ENCODE measurements at places on chromosomes 7 and 10.
A peak's percentile ranks its signal among the peaks of the same experiment; 100 is the strongest.

- H3K27ac ChIP-seq: peak overlapping the region; percentile 77
- no peaks in the 10 kb centered on the region for H3K27me3 ChIP-seq
- peak overlapping the region; percentile 90 for H3K4me3 ChIP-seq
- H3K36me3 ChIP-seq: peaks cover 3% of the 10 kb centered on the region
- DNase-seq: peak; percentile 66
- H3K4me1 ChIP-seq: peaks cover 15% of the 10 kb centered on the region
Observed at GRCh38 chr7:4725014-4725849, 43.1 kb downstream of the FOXK1 start.

GRCh38 chr10:102804382-102805055, 32.7 kb downstream of the CYP17A1 start:
- no peak overlapping the region for H3K4me3 ChIP-seq
- no peaks in the 10 kb centered on the region for H3K27me3 ChIP-seq

DNA sequence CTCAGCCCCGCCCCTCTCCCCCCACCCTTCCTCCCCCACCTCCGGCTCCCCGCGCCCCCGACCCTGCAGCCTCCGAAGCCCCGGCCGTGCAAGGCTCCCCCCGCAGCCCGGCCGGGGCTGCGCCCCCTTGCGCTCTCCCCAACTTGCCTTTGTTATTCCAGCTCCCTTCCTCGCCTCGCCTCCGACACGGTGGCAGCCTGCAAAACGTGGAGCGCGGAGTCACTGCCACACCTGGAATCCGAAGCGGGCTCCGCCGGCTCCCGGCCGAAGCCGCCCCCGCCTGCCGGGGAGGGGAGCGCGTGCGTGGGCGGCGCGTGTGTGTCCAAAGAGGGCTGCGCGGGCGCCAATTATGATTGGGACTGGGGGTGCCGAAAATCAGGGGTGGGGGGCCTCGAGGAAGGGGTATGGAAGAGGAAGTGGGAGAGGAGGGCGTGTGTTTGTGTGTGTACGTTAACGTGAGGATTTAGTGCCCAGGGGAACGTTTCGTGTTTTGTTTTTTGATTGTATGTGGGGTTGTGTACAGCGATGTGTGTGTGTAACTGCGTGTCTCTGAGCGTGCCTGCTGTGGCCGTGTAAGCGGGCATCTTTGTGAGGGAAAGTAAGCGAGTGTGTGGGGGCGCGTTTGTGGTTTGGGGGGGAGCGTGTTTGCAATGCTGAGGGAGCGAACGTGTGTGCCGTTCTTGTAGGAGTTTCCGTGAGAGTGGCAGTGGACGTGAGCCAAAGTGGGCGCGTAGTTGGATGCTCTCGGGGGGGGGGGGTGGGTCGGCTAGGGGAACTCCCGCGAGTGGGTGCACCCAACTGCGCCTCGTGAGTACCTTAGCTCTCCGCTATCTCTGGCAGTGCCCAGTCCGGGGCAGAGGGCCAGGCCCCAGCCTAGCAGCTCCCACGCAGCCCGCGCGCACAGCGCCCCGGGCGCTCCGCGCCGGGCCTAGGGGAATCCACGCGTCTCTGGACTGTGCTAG, 1.2 kb upstream of the ZMIZ1 start:
- no peaks in the 10 kb centered on the region for H3K36me3 ChIP-seq
- H3K4me1 ChIP-seq: peaks cover 42% of the 10 kb centered on the region
- peak; percentile 80 for DNase-seq

- peaks cover 5% of the 10 kb centered on the region for H3K36me3 ChIP-seq
- peak overlapping the region; percentile 84 for H3K4me3 ChIP-seq
- peaks cover 15% of the 10 kb centered on the region for H3K4me1 ChIP-seq
Observed at GRCh38 chr10:100998991-100999741, 442 bp upstream of the LZTS2 start.

GRCh38 chr7:94354953-94355352, 39.7 kb upstream of the COL1A2 start:
- no peaks in the 10 kb centered on the region for H3K4me1 ChIP-seq
- H3K27me3 ChIP-seq: no peaks in the 10 kb centered on the region
- no peak overlapping the region for H3K4me3 ChIP-seq
- no peak overlapping the region for H3K27ac ChIP-seq
- no peaks in the 10 kb centered on the region for H3K36me3 ChIP-seq
- no peak for DNase-seq

GRCh38 chr7:47375121-47375938, 206.6 kb downstream of the TNS3 start:
- no peaks in the 10 kb centered on the region for H3K27me3 ChIP-seq
- no peaks in the 10 kb centered on the region for H3K36me3 ChIP-seq
- DNase-seq: no peak

DNA sequence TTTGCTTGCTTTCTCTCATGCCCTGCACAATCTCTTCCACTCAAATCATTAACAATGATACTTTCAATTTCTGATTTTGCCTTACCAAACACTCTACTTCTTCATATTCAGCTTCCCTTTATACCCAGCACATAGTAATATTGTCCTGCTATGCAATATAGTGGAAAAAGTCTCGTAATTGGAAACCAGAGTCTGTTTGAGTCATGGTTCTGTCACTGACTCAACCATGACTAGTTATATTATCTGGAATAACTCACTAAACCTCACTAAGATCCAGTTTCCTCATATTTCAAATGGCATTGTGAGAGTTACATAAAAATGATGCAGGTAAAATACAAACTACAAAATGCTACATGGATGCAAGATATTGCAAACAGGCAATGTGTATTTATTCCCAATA, 98.5 kb upstream of the LRRTM3 start:
- H3K4me1 ChIP-seq: no peaks in the 10 kb centered on the region
- H3K27me3 ChIP-seq: no peaks in the 10 kb centered on the region
- H3K36me3 ChIP-seq: no peaks in the 10 kb centered on the region
- H3K27ac ChIP-seq: no peak overlapping the region
- no peak for DNase-seq

DNA sequence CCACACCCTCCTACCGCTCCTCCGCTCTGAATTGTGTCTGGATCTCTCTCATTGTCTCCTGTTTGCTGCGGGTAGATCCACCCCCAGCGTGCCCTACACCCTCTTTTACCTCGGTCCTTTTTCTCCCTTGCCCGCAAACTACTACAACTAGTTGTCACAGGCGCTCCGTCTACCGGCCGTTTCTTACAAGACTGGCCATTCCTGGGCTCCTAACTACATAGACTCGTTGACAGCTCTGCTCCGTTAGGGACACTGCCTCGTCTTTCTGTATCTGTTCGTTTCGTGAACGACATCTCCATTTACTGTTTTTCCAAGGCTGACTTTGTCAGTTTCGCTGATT, 786 bp downstream of the TAF3 start:
- peaks cover 20% of the 10 kb centered on the region for H3K4me1 ChIP-seq
- H3K4me3 ChIP-seq: peak overlapping the region; percentile 93
- peak; percentile 29 for DNase-seq
- peak overlapping the region; percentile 87 for H3K27ac ChIP-seq

DNA sequence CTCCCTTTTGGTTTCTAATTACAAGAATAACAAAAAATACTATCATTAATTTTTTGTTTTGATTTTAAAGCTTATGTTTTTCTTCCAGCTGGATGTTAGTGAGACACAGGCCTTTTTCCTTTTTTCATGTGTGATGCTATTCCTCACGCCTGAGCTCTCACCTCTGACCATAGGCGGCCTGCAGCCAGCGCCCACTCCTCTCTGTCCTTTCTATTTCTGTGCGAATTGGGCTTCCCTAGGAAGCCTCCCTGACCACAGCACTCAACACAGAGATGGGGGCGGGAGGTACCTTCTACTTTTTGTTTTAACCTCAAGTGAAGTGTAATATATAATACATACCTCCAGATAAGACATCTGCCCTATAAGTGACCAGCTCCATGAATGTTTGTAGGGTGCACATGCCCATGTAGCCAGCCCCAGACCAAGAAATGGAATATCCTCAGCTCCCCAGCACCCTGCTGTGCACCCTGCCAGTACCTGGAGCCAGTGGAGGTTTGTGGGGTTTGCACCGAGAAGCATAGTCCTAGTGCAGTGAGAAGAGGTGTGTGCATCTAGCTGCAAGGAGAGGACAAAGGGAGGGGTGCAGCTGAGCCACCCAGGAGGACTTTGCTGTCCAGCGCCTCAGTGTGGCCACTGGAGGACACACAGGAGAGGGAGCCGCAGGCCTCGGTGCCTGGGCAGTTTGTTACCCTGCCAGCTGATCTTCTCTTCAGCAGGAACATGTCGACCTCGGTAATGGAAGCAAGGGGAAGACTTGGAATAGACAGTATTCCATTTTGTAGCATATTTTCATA, 38.5 kb downstream of the BNIP3 start:
- no peak overlapping the region for H3K4me3 ChIP-seq
- peaks cover 56% of the 10 kb centered on the region for H3K36me3 ChIP-seq
- no peak overlapping the region for H3K27ac ChIP-seq
- no peak for DNase-seq
- H3K27me3 ChIP-seq: no peaks in the 10 kb centered on the region
- peaks cover 1% of the 10 kb centered on the region for H3K4me1 ChIP-seq

DNA sequence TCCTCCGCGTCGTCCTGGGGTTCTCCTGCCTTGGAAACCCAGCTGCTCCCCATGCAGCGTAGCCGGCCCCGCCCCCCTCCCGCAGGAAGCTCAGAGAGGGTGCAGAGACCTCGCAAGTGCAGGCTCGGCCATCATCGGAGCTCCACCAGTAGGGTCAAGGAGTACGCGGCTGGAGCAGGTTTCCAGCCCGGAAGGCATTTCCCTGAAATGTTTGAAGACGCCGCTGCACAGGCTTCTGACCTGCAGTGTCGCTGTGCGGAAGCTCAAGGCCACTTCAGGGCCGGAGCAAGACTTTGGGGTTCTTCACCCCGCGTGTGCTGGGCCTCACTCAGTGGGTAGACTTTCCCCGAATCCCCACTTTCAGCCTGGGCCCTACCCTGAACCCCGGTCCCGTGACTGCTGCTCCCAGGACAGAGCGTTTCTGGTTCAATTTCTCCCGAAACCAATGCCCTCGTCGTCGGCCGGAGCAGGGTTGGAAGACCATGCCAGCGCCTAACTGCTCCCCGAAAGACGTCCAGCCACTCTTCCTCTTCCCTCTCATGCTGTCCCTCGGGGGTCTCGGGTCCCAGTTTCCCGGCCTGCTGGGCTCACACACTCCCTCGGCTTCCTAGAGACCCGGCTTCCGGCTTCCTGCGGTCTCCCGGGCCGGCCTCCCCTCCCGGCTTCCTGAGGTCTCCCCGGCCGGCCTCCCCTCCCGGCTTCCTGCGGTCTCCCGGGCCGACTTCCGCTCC, 52.1 kb downstream of the INSIG1 start:
- no peak overlapping the region for H3K27ac ChIP-seq
- DNase-seq: no peak
- H3K4me1 ChIP-seq: peaks cover 4% of the 10 kb centered on the region
- H3K36me3 ChIP-seq: no peaks in the 10 kb centered on the region

DNA sequence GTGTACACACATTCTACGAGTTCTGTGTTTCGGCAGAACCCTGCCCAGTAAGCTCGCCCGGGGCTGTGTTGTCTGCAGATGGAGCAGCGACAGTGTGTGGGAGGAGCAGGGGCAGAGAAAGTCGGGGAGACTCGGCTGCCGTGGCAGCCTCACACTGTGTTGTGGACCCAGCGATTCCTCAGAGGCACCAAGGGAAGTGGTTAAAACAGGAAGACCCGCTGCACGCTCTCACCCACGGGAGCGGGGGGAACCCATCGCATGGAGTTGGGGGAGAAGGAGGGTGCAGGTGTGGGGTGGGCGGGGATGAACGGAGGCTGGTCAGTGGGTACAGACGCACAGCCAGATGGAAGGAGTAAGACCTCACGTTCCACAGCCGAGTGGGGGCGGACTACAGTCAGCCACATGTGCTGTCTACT, 250.2 kb downstream of the ELFN1 start:
- H3K27ac ChIP-seq: peak overlapping the region; percentile 24
- peak overlapping the region; percentile 81 for H3K4me3 ChIP-seq
- H3K36me3 ChIP-seq: peaks cover 45% of the 10 kb centered on the region
- peaks cover 17% of the 10 kb centered on the region for H3K27me3 ChIP-seq
- peaks cover 52% of the 10 kb centered on the region for H3K4me1 ChIP-seq

DNA sequence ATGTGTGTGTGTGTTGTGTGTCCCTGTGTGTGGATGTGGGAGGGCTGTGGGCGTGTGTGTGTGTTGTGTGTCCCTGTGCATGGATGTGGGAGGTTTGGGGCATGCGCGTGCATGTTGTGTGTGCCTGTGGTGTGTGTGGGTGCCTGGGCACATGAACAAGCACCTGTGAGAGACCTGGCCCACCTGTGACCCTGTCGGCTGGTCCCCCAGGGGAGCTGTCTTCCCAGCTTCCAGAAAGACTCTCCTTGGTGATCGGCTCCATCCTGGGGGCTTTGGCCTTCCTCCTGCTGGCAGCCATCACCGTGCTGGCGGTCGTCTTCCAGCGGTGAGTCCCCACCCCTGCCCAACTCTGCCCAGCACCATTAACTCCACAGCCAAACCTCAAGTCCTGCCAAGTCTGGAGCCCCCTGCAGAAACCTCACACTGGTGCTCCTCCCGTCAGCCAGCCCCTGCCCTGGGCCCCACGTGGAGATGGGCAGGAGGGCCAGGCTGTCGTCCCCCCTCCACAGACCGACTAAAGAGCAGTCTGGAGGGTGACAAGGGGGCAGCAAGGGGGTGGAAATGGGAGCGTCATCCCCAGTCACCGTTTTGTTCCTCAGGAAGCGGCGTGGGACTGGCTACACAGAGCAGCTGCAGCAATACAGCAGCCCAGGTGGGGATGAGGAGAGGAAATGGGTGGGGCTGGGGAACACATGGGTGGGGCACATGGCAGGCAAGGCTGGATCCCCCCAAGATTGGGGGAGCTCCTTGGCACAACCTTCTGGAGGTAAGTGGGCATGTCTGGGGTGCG, 12.7 kb downstream of the EPHB6 start:
- H3K4me3 ChIP-seq: no peak overlapping the region
- H3K27ac ChIP-seq: no peak overlapping the region
- H3K27me3 ChIP-seq: no peaks in the 10 kb centered on the region
- no peaks in the 10 kb centered on the region for H3K4me1 ChIP-seq
- H3K36me3 ChIP-seq: no peaks in the 10 kb centered on the region

DNA sequence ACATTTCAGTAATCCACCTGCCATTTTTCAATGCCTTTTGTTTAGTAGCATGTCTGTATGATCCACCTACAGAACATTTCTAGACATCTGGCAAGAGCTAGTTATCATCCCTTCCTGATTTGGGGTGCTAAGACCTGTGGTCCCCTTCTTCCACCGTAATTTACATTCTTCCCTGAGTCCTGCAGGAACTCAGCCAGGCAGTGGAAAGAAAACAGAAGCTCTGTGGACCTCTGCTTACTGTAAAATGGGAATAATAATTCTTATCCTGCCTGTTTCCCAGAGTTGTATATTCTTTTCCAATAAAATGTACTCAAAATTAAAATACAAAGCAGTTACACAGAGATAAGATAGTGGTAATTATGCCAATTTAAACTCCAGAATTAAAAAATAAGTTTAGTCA, 126.9 kb downstream of the TCF7L2 start:
- no peak overlapping the region for H3K27ac ChIP-seq
- no peaks in the 10 kb centered on the region for H3K36me3 ChIP-seq
- H3K27me3 ChIP-seq: no peaks in the 10 kb centered on the region
- no peak for DNase-seq

Data from T-helper 2 cell treated with Interferon-gamma antibody and Interleukin-4, amounts not matched to agents 5 μg/mL and 100 μg/mL, for 36 hours (primary cell).